ENCODE measurements at places on chromosomes 5 and 9.

- DNase-seq, result no peak
Measured at GRCh38 chr9:130290291-130291181, 25.0 kb downstream of the HMCN2 start.

DNA sequence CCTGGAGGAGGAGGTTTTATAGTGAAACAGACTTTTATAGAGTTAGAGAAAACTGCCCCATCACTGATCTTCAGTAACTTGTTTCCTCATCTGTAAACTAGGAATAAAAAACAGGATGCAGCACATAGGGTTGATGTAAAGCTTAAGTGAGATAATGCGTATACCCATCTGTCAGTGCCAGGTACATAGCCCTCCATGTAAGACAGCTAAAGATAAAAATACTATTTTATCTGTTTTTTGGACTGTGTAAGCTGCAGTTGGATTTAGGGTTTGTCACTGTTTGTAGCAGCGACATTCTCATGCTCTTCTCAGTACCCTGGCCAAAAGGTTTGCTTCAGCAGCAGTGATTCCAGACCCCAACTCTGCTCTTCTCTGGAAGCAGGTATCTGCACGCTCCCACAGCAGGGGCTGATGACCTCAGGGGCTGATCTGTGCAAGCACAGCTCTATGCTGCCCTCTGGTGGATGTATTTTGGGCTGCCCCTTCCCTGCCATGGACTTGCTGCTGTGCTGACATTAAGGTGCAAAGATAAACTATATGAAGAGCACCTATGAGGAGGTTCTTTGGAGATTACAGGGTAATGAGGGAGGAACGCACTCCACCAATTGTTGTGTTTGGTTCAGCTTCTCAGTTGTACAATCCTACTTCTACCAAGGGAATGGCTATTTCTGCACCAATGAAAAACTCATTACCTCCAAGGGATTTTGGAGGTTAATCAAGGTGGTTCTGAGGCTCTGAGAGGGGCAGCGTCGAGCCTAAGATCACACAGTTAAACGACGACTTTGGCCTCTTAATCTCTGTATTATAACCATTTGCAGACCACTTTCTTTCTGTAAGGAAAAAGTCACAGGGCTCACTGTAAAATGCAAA is 13.1 kb downstream of the HMHB1 start:
- DNase-seq, result peak; percentile 78

DNA sequence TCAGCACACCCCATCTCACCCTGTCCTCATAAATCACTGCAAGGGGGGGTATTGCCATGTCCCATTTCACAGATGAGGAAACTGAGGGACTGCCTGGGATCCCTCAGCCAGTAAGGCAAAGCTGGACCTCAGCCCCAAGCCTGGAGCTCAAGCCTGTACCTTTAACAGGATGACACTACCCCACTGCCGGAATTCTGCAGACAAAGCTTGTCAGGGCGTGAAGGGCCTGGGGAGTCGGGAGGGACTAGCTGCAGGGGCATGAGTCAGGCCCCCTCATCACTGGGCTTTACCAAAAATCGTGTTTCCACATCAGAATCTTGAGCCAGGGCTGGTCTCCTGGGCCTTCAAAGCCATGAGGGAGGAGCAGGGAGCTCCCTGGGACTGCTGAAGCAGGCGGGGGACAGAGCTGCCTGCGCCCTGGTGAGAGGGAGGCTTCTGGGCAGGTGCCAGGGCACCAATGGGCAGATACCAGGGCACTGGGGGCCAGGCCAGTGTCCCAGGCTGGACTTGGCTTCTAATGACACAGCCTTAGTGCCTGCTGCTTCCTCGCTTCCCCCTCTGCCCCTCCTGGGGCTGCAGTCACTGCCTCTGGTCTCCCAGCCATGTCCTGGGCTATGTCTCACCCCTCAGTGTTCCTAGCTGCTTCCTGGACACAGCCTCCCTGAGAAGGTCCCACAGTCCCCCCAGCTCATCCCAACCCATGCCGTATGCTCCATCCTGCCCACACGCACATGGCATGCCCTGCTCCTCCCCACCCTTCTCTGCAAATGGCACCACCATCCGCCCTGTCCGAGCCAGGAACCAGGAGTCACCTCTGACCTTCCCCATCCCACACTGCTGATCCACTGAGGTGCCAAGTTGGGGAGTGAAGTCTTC is 80.7 kb downstream of the LMX1B start:
- no peak for DNase-seq

DNA sequence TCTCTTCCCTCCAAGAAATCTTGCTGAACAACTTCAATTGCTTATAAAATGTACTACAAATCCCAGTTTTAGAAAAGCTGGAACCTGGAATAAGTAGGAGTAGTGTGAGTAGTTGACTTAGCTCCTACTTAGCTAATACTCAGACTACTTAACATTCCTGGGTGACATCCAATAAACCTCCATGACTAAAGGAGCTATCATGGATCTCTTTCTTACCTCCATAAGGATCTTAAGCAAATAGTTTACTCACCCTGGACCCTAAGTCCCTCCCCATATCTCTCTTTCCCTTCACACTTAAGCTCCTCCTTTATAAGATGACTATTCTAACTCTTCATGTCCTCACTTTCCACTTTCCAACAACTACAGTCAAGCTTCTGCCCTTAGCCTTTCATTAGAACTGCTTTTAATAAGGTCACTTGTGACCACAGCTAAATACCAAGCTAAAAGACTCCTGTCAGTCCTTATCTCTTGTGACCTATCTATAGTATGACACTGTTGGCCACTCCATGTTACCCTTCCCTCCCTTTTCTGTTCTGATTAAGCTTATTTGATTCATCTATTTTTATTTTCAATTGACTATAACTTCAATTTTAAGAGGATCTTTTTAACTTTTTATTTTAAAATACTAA is 194.9 kb downstream of the RFX3 start:
- no peak for DNase-seq

- no peak for DNase-seq
Measured at GRCh38 chr5:167802755-167803431, 488.6 kb upstream of the WWC1 start.

DNA sequence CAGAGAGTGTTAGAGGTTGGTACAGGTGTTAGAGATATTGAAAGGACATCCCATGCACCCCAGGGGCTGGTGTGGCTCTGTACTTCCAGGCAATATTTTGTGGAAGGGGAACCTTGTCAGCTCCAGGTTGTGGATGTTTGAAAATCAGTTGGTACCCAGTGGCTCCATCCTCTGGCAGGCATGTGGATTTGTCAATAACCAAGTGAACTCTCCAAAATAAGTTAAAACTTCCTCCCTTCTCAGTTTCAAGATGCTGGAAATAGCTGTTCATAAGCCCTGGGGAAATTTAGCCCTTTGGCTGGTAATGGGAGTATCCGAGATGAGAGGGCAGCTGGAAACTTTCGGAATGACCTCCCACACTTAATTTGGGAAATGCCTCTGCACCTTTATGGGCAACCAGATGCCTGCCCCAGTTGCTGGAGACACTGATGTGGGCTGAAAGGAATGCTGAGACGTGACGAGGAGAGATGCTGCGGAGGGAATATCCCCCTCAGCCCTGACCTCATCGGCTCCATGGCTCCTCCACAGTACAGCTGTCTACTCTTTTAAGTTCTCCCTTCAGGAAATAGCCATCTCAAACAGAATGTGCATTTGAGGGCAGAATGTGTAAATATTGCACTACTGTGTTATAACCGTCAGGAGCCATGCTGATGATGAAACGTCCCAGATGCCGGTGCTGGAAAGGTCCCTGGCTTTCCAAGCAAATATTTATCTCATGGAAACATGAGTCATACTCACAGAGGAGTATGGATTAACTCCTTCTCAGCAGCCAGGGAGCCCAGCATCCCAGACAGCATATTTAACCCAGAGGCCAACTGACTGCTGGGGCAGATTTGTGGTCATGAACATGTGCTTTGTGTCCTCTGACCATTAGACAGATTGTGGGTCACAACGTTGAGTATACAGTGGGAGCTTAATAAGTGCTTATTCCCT is 29.5 kb downstream of the TGFBI start:
- DNase-seq, result peak; percentile 75

DNA sequence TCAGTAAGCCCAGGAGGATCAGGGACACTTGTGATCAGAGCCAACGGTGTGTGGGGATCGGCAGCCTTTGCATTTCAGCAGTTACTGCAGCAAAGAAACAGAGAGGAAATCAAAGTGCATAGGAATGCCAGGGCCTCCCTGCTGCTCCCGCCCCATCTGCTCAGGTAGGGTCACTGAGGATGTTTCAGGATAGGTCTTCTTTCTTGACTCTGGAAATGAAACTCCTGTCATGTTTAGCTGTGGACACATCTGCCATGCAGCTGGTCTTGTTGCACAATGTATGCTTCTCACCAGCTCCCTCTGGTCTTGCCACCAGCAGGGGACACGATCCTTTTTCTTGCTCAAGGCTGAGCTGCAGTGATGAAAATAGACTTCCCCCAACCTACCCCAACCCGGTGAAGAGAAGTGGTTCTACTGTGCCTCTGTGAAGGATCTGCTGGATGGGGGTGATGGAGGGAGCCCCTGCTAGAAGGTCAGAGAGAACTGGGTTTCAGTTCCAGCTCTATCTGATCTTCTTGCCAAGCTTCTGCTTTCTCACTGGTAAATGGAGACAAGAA is 185.2 kb upstream of the KLF4 start:
- no peak for DNase-seq

DNA sequence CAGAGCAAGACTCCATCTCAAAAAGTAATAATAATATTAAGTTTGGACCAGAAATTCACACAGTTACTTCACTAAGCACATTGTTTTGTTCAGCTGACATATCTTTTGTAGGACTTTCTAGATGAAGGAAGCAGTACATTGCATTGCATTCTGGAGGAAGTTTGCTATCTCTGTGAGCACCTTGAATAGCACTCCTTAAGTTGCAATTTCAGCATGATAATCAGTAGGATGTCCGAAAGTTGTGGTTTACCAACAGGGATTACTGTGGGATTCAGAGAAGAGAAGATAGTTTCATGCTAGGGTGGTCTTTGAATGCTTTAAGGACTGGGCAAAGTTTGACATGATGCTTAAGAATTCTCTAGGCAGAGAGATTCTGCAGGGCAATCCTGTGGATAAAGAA is 18.4 kb upstream of the TTC23L start:
- DNase-seq, result no peak

DNA sequence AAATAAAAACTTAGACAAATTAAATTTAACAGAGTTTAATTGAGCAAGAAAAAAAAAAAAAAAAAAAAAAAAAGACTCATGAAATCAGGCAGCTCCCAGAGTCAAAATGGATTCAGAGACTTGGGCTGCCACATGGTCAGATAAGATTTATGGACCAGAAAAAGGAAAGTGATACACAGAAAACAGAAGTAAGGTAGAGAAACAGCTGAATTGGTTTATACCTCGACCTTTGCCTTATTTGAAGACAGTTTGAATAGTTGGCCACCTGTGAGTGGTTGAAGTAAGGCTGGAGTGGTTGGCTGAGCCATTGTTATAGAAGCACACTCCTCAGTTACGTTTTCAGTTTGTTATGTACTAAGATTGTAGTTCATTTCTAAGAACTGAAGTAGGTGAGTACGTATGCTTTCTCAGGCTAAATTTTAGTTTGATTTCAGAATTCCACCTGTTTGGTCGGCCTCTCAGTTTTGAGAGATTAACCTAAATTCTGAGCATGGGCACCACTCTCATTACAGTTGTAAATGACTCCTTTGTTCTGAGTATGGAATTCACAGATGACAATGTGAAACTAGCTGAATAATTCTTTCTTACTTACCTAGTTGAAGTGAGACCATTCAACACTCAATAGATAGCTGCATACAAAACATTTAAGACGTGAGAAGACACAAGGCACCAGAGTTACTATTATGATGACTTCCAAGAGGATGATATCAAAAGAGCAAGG is 149.0 kb downstream of the AOPEP start:
- no peak for DNase-seq

DNA sequence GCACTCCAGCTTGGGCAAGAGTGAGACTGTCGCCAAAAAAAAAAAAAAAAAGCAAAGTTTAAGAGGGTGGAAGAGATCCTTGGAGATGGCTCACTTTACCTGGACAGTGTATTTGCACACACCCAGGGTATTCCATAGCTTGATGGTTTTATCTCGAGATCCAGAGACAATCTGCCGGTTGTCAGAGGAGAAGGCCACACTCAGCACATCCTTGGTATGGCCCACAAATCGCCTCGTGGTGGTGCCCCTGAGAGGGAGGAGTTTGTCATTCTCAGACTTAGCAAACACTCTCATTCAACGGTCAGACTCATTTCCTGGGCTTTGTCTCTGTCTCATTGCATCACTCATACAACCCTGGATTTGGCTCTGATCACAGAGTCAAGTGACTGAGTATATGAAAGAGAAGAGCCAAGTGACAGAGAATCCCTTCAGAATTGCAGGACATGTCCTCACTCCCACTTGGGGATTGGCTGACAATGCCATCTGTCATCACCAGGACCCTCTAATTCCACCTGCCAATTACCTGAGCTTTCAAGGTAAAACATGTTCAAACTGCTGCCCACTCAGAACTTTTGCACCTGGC is 2.2 kb downstream of the RACK1 start:
- DNase-seq, result peak; percentile 75

Data from AG08396 (cell line).